ENCODE measurements at places on chromosomes 6 and 20.

DNA sequence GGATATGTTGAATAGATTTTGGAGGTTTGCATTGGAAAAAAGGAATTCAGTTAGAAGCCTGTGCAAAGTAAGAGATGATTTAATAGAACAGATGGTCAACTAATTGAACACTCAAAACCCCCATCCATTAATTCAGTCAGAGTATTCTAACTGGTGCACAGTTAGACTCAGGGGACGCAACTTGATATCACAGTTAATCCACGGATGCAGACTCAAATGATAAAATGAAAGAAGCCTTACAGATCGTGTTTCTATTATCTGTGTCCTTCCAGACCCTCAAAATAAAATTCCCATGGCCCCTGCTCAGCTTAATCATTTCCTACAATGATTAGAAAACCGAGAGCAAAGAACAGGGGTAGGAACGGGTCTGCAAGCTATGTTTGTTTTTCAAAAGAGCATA lies 45.4 kb upstream of the DTNBP1 start:
- peak; percentile 86 for DNase-seq

- DNase-seq: no peak
Observed at GRCh38 chr20:47524015-47524784, 22.5 kb downstream of the NCOA3 start.

DNA sequence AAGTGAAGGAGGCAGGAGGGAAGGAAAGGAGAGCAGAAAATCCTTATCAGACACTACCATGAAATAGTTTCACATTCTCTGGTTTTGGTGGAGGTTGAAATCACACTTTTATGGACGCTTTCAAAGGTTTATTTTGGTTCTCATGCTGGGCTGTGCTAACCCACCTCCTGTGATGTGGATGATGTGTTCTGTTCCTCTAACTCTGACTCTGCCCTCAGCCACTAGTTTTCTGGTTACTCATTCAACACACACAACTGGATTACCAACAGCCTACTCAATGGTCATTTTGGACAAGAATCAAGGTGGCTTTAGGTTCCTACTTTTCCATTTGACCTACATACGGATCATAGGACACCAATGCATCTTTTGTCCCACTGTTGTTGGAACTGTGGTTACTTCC lies 522.1 kb upstream of the BTBD3 start:
- no peak for DNase-seq

DNA sequence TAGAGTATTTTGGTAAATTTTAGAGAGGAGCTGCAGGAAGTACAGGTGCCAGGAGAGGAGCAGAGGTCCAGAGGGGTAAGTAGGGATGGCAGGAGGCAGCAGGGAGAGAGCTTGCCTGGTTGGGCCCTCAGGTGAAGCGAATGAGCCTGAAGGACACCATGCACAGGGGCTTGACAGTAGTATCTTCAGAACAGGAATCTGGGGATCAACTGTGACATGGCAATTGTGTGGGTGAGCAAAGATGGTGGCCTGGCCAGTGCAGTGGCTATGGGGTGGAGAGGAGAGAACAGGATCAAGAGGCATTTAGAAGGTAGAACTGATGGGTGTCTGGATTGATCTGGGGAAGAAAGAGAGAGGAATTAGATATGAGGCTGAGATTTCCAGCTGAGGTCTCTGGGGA lies 68.7 kb upstream of the RNF24 start:
- no peak for DNase-seq

GRCh38 chr6:23016696-23017095 lies 447.3 kb downstream of the HDGFL1 start:
- peak; percentile 16 for DNase-seq

DNA sequence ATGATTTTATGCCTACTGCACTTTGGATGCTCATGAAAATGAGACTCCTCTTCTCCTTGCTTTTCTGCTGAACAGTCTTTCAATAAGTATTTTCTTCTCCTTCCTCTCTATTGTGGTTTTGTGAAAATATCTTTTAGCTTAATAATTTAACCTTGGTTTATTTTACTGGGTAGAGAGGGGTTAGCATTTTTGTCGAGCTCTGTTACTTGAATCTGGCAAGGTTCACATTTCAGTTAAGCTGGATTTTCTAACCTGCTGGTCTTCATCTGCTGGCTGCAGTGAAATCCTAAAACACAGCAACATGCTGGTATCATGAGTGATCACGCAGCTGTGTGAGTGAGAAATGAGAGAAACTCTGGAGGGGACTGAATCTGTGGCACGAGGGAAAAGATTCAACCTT lies 222.7 kb upstream of the NOX3 start:
- no peak for DNase-seq

- DNase-seq: no peak
Observed at GRCh38 chr6:26476896-26477295, 19.1 kb downstream of the BTN2A1 start.

DNA sequence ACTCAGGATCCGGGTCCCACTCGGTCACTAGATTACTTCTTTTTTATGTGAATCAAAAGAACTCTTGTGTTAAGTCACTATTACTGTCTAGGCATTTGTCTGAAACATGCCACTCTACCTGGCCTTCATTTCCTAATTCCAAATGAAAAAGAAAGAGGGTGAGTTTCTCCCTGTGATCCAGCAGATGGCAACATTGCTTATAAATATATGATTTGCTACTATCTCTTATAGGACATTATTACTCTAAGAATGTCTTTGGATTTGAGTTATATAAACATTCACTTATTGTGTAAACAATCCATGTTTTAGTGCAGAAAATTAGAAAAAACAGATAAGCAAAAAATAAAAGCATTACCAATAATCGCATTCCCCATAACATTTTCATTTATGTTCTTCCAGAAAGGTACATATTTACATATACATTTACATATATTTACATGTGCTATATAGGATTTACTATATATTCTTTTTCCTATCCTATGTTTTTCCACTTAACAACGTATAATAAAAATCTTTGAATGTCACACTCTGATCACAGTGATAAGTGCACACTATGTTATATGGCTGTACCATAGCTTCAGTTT lies 66.9 kb downstream of the FAXC start:
- peak; percentile 17 for DNase-seq

- no peak for DNase-seq
Observed at GRCh38 chr20:60752741-60753420, 499.2 kb upstream of the CDH4 start.

DNA sequence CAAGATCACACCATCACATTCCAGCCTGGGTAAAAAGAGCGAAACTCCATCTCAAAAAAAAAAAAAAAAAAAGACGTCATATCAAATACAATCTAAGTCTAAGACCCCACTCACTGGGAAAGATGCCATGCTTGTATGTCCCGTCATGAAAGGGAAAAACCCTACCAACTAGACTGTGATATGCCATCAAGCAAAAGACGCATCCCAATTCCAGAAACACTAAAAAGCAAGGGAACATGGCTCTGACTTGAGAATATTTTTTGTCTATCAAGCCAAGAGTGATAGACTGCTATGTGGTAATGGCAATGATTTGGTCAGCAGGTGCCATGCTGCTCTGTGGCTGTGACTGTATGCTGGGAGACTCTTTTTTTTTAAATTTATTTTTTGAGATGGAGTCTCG lies 23.0 kb downstream of the LAMA5 start:
- no peak for DNase-seq
